ENCODE measurements at places on chromosomes 11 and 22.

DNA sequence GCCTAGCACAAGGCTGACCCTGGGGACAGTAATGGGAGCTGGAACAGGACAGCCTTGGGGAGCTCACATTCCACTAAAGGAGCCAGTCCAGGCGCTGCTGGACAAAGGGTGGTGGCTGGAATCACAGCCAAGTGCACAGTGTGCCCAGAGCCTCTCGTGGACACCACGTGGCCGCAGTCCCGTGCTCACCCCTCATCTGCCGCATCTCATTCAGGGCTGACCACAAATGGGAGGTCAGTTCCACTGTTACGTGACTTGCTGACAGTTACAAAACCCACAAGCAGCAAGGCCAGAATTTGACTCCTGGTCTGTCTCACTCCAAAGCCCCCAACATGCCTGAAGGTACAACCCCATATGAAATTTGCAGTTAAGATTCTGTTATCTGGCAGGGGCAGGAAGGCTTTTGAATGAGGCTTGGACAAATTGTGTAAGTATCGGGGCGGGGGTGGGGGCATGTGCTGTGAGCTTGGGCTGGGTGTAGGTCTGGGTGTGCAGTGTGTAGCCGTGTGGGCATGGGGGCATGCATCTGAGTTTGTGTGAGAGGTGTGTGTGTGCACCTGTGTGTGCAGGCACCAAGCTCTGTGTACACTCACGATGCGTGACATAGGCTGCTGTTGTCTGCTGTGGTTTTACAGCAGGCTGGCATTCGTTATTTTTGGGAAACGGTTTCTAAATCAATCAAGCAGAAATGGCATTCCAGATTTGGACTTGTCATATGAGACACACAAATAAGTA lies 301.7 kb downstream of the BRD1 start:
- no peak for DNase-seq

GRCh38 chr11:95968585-95968984 lies 44.7 kb upstream of the MTMR2 start:
- no peak for DNase-seq

DNA sequence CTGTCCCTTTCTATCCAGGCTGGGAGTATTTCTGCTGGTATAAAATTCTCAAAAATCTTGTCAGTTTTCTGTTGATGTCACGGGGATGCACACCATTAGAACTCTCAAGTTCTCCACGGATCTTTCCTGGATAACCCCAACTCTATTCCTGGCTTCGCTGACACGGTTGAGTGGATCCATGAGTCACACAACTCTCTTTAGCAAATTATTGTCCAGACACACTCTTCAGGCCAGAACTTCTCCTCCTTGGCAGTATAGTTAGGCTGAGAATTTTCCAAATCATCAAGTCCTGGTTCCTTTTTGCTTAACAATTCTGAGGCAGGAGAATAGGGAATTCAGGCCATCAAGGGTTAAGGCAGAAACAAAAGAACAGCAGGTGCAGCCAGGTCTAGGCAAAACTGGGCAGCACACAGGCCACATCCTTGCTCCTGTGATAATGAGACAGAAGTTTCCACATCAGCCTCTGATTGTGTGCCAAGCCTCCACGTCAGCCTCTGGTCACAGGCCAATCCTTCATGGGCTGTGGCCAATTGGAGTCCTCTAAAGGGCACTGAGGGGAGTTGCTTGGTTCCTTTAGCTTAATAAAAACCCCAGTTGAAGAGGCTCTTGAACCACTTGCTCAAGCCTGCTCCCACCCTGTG lies 5.7 kb upstream of the ACAT1 start:
- peak; percentile 42 for DNase-seq

DNA sequence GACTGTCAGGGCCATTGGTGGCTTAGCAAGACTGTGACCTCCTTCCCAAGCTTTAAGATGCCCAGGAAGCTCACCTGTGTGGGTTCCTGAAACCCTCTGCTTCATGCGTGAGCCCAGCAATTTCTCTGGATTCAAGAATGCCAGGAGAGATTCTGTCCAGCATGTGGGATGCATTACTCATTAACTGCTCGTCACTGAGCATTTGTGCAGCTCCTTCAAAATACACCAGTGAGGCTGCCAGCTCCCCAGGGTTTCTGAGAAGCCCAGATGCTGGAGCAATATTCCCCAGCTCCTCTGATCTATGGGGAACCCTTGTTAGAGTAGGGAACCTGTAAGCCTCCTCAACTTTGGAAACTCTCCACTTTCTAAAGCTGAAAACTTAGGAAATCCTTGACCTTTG lies 126.5 kb downstream of the CHST1 start:
- DNase-seq: no peak

GRCh38 chr22:20881231-20881630 lies 22.4 kb downstream of the SNAP29 start:
- DNase-seq: no peak

GRCh38 chr22:49393526-49393925 lies 434.1 kb downstream of the BRD1 start:
- no peak for DNase-seq

DNA sequence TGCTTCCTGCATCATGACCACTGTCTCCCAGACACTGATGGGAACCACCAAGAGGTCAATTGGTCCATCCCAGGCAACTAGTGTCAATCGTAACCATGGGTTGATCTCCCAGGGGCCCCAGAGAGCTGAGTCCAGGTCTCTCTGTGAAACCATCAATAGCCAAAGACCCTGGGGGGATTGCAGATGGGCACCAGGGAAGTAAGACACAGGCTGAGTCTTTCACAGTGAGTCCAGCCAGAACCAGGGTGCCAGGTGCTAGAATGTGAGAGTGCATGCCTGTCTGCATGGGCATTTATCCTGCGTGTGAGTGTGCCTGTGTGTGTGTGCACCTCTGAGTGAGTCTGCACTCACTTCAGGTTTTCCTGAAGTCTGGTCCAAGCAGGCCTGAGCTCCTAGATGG lies 45.3 kb upstream of the TTC12 start:
- no peak for DNase-seq

DNA sequence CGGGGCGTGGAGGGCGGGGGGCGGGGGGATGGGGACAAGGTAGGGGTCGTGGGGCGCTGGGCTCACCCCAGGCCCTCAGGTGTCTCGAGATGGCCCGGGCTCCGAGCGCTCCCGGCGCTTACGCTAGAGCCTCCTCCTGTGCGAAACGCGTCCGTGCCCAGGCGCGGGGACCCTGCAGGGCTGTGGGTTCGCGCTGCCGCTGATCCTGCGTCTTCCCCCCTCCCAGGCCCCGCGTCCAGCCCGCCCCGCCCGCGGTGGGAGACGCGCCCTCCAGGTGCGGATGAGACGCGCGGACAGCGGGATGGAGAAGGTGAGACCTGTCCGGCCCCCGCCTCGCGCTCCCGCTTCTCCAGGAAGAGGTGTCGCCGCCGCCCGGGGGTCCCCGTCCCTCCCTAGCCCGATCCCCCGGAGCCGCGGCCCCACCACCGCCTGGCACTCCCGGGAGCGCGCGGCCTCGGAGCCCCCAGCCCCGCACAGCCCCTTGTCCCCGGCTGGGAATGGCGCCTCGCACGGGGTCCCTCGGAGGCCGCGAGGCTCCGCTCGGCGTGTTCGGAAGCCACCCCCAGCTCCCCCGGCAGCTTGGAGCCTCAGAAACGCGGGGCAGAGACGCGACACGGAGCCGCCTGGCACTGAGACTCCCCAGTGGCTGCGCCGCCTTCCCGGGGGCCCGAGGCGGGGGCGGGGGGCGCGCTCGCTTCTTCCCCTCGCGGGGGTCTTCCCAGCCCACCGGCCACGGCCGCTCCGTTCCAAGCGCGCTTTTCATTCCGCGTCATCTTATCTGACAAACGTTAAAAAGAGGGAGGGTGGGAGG lies 27.6 kb upstream of the TOLLIP start:
- DNase-seq: no peak

- DNase-seq: no peak
Observed at GRCh38 chr22:22698263-22698750, 53.9 kb downstream of the GGTLC2 start.

GRCh38 chr11:79098146-79098545 lies 342.7 kb downstream of the TENM4 start:
- no peak for DNase-seq

- DNase-seq: no peak
Observed at GRCh38 chr11:77871855-77872254, 50.9 kb downstream of the AAMDC start.

- DNase-seq: no peak
Observed at GRCh38 chr11:7525424-7525823, 11.6 kb downstream of the PPFIBP2 start.

- DNase-seq: no peak
Observed at GRCh38 chr11:126890561-126890960, 110.0 kb downstream of the KIRREL3 start.

All from LNCaP clone FGC (cell line).